Natural killer cell treated with Interleukin-12 subunit alpha and Interleukin-12 subunit beta and Interleukin-15 and Interleukin-18, amount 100 ng/mL, for 72 hours (primary cell): ENCODE measurements at places on chromosomes 13 and 19. TPM values are rescaled to one million over a fixed set of nuclear protein-coding genes. Genes with fewer than 3 reads are reported as not detected.

ISOC2 gene
- total RNA-seq = 25.6 TPM

PTH2 gene
- total RNA-seq = not detected

TMEM221 gene
- total RNA-seq = not detected

GAPDHS gene
- total RNA-seq = not detected

ATP4A gene
- not detected for total RNA-seq

LTBP4 gene
- total RNA-seq = 59.0 TPM

SAMD1 gene
- total RNA-seq = 45.5 TPM

CEACAM4 gene
- not detected for total RNA-seq

DNA sequence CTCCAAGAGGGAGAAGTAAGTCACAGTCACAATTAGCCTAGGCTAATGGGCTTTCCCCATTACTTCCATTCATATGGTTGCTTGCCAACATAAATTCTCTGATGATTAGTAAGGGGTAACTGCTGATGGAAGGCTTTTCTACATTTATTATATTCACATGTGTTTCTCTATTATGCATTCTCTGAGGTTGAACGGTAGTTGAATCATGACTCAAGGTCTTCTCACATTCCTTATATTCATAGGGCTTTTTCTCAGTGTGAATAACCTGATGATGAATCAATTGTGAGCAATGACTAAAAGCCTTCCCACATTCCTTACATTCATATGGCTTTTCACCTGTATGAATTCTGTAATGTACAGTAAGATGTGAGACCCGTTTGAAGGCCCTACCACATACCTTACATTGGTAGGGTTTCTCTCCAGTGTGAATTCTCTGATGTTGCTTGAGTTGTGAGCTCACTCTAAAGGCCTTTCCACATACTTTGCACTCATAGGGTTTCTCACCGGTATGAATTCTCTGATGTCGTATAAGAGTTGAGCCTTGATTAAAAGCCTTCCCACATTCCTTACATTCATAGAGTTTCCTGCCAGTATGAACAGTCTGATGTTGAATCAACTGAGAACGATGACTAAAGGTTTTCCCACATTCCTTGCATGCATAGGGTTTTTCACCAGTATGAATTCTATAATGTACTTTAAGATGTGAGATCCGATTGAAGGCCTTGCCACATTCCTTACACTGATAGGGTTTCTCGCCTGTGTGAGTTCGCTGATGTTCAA lies 9.3 kb downstream of the ZNF582 start:
- H3K27ac ChIP-seq = no peak overlapping the region
- H3K27me3 ChIP-seq = no peaks in the 10 kb centered on the region
- H3K4me3 ChIP-seq = no peak overlapping the region
- DNase-seq = no peak

DNA sequence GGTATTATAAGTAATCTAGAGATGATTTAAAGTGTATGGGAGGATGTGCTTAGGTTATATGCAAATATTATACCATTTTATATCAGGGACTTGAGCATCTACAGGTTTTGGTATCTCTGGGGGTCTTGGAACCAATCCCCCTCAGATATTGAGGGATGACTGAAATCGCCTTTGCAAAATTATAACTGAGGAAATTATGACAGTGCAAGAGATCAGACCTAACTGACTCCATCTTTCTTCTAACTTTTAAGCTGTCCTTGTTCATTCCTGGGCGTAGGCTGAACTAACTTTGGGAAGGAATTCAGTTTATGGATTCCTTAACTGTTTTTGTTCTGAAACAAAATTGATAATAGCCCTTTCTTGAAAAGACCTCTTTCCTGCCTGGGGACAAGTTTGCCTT lies 190.7 kb upstream of the KL start:
- no peaks in the 10 kb centered on the region for H3K36me3 ChIP-seq
- H3K27ac ChIP-seq = no peak overlapping the region
- no peaks in the 10 kb centered on the region for H3K4me1 ChIP-seq
- H3K4me3 ChIP-seq = no peak overlapping the region
- peaks cover 3% of the 10 kb centered on the region for H3K27me3 ChIP-seq

DNA sequence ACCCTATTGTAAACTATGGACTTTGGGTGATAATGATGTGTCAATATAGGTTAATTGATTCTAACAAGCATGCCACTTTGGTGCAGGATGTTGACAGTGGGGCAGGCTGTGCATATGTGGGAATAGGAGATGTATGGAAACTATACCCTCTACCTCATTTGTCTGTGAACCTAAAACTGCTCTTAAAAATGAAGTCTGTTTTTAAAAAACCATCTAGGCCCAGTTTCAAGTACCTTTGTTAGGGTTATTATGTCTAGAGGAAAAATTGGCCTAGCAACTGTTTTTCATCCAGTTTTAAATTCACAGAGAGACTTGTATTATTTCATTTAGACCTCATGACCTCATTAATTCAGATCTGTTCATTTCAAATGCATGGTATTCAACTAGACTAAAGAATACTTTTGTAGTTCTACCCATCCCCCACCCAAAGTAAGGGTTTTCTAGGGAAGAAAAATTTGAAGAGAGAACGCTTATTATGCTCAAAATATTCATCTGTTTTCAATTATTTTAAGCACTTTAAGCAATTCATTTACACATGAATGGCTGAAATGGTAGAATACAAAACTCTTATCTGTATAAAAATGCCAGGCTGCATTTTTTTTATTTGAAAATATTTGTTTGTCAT lies 1781.9 kb upstream of the MIR17HG start:
- H3K27ac ChIP-seq = no peak overlapping the region
- no peaks in the 10 kb centered on the region for H3K4me1 ChIP-seq
- no peak overlapping the region for H3K4me3 ChIP-seq
- H3K36me3 ChIP-seq = peaks cover under 1% of the 10 kb centered on the region
- no peak for DNase-seq

GRCh38 chr13:60647547-60647946 lies 250.5 kb downstream of the TDRD3 start:
- H3K4me3 ChIP-seq = no peak overlapping the region
- peaks cover 5% of the 10 kb centered on the region for H3K27me3 ChIP-seq
- DNase-seq = no peak
- no peaks in the 10 kb centered on the region for H3K4me1 ChIP-seq

- peak overlapping the region; percentile 92 for H3K27ac ChIP-seq
- DNase-seq = no peak
- H3K4me1 ChIP-seq = peaks cover 38% of the 10 kb centered on the region
- no peaks in the 10 kb centered on the region for H3K27me3 ChIP-seq
- peak overlapping the region; percentile 94 for H3K4me3 ChIP-seq
These were observed 741 bp downstream of the PLEKHF1 start for GRCh38 chr19:29665826-29666577.

DNA sequence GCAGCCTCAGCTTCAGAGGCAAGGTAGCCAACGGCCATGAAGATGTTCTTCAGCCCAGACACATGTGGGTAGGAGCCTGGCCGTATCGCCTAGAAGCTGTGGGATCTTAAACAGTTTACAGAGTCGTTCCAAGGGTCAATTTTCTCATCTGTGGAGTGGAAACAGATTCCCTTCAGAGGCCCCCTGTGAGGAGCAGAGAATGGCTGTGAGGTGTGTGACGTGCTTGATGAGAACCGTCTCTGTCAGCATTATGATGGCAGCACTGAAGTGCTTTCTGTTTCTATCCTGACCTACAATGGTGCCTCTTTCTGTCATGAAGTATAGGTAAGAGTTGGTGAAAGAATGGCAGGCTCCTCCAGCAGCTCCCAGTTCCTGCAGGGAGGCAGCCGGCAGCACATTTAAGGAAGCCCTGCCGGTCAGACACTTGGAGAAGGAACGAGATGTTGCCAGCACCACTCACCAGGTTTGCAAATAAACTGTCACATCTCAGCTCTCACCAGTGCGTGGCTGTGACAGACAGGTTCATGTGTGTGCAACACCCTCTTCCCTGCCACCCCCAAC lies 277.3 kb downstream of the FOXO1 start:
- H3K4me3 ChIP-seq = peak overlapping the region; percentile 81
- DNase-seq = no peak
- H3K27me3 ChIP-seq = no peaks in the 10 kb centered on the region
- no peaks in the 10 kb centered on the region for H3K36me3 ChIP-seq
- H3K4me1 ChIP-seq = peaks cover 45% of the 10 kb centered on the region

DNA sequence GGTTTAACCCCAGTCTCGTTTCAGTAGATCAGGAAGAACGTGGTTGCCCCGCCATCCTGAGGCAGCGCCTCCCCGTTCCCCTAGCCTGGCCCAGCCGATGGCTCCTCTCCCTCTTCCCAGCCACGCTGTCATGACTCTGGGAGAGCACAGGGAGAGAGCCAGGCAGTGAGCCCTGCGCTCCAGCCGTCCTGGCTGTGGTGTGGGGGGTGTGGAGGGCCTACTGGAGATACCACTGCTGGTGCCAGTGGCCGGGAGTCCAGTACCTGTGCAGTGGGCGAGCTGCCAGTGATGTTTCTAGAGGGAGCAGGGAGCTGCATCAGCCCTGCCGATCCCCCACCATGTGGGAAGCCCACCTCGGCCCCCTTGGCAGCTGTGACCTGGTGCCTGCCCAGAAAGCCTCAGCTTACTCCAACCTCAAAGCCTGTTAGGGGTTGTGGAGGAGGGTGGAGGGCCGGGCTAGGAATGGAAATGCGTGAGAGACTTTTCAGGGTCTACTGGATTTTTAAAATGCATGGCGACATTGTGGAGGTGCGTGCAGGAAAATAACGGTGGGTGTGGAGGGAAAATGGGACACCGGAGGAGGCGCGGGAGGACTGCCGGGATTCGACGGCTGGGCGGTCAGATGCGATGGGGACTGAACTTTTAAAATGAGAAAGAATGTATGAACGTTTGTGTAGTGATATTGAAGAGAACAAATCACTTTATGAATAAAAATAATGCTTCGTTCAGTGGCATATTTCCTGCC lies 4.9 kb downstream of the TEX29 start:
- H3K36me3 ChIP-seq = no peaks in the 10 kb centered on the region
- no peaks in the 10 kb centered on the region for H3K4me1 ChIP-seq
- H3K27ac ChIP-seq = no peak overlapping the region
- H3K4me3 ChIP-seq = no peak overlapping the region

GRCh38 chr13:97849305-97849704 lies 104.2 kb upstream of the IPO5 start:
- H3K27ac ChIP-seq = no peak overlapping the region
- peaks cover 12% of the 10 kb centered on the region for H3K27me3 ChIP-seq
- DNase-seq = no peak
- no peak overlapping the region for H3K4me3 ChIP-seq

- peak overlapping the region; percentile 84 for H3K4me3 ChIP-seq
- H3K36me3 ChIP-seq = no peaks in the 10 kb centered on the region
- no peaks in the 10 kb centered on the region for H3K27me3 ChIP-seq
- H3K4me1 ChIP-seq = peaks cover 89% of the 10 kb centered on the region
These were observed 17.2 kb downstream of the ACTN4 start for GRCh38 chr19:38664503-38665211.

DNA sequence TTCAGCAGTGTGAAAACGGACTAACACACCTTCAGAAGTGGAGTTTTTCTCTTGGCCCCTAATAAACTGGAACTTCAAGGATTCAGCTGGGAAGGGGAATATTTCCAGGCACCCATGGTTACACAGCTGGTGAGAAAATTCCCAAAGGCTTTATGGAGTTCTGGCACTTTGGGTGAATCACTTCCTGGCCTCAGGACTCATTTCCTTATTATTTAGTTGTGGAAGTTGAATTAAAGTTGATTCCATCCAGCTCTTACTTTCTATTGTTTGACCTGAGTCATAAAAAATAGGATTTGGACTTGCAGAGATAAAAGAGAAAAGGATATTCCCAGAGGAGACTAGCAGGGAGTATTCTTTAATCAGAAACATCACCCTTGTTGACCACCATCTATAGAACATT lies 882.1 kb downstream of the UQCRFS1 start:
- peaks cover under 1% of the 10 kb centered on the region for H3K4me1 ChIP-seq
- no peak for DNase-seq
- no peaks in the 10 kb centered on the region for H3K36me3 ChIP-seq
- H3K27me3 ChIP-seq = no peaks in the 10 kb centered on the region

DNA sequence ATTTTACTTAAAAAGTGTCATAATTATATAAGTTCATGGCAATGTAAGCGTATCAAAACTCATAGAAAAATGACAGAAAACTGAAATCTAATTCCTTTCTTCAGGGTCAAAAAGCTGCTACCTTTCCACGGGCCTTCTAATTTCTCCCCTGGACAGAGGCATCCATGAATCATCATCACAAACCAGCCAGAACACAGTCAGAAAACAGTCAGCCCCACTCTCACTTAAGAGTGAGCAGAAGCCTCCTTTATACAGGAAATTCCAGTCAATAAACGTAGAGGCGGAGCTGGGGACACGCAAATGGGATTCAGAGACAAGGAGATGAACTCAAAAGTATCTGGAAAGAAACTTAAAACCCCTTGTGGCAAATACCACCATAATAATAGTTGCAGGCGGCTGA lies 54.2 kb upstream of the ABCC4 start:
- H3K27me3 ChIP-seq = peaks cover 7% of the 10 kb centered on the region
- no peak overlapping the region for H3K27ac ChIP-seq
- no peaks in the 10 kb centered on the region for H3K36me3 ChIP-seq
- H3K4me3 ChIP-seq = no peak overlapping the region
- H3K4me1 ChIP-seq = no peaks in the 10 kb centered on the region

GRCh38 chr13:83182845-83183244 lies 699.4 kb downstream of the SLITRK1 start:
- no peak overlapping the region for H3K27ac ChIP-seq
- H3K36me3 ChIP-seq = no peaks in the 10 kb centered on the region
- no peak overlapping the region for H3K4me3 ChIP-seq
- no peak for DNase-seq
- H3K4me1 ChIP-seq = no peaks in the 10 kb centered on the region
- no peaks in the 10 kb centered on the region for H3K27me3 ChIP-seq

DNA sequence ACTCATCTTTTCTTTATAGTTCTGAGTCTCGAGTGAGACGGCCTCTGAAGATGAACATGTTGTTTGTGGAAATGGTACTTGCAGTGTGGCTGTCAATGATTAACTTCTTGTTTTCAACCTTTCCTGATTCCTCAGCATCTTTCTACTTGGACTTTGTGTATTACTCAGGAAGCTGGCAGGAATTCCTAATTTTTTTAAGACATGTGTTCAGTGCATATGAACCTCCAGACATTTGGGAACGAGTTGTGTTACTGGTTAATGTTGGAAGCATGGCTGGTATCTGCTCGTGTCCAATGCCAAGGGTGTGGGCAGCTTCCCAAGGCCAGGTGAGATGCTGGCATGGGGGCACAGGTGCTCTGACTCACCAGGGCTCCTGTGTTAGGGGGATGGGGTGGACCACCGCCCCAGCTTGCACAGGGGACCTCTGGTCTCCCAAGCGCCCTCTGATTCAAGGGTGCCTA lies 61.1 kb upstream of the MCF2L start:
- no peaks in the 10 kb centered on the region for H3K36me3 ChIP-seq
- H3K4me1 ChIP-seq = no peaks in the 10 kb centered on the region
- H3K27ac ChIP-seq = no peak overlapping the region
- DNase-seq = peak; percentile 48
